ENCODE measurements at places on chromosomes 5 and 9.

GRCh38 chr5:72541501-72542225 lies 34.5 kb upstream of the ZNF366 start:
- no peak for DNase-seq

- no peak for DNase-seq
Observed at GRCh38 chr5:113273948-113274347, 160.8 kb downstream of the TSSK1B start.

GRCh38 chr5:116578676-116579075 lies 4.1 kb upstream of the SEMA6A start:
- DNase-seq, result no peak

GRCh38 chr5:115325296-115325959 lies 29.0 kb upstream of the CCDC112 start:
- no peak for DNase-seq

GRCh38 chr9:28053096-28053777 lies 480.0 kb upstream of the C9orf72 start:
- DNase-seq, result no peak

DNA sequence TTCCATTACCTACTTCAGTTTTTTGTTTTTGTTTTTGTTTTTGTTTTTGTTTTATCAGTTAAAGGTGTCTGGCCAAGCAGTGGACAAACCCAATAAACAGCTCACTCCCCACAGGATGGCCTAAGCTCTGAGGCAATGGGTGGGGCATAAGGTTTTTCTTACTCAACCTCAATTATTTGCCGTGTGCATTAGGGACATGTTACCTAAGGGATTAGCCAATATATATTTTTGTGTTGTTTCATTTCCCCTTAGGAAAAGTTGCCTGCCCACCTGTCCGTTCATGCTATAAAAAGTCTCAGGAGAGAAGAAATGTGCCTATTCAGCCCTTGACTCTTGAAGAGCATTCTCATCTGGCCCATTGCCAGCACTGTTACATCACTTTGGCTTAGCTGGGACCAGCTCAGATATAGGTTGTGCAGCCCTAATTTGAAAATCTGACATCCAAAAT lies 7.3 kb downstream of the SH3RF2 start:
- no peak for DNase-seq

GRCh38 chr9:68878450-68878849 lies 135.5 kb downstream of the PRKACG start:
- no peak for DNase-seq

- DNase-seq, result no peak
Observed at GRCh38 chr5:78779771-78780616, 131.4 kb upstream of the LHFPL2 start.

GRCh38 chr5:76341651-76342334 lies 61.3 kb upstream of the IQGAP2 start:
- DNase-seq, result no peak

DNA sequence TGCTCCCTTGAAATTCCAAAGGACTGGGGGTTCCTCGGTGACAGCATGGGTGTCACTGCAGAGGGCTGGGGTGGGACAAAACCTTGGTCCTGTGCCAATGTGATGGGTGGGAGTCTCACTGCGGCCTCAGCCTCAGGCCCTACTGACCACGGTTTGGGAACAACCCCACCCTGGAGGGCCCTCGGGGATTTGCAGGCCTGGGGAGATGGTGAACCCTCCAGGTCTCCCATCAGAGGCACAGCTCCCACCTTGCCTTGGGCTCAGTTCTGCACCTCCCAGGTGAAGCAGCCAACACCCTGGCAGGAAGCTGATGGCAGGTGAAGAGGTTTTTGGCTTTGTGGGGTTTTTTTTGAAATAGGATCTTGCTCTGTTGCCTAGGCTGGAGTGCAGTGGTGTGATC lies 286.8 kb downstream of the PBX3 start:
- DNase-seq, result no peak

GRCh38 chr9:129254566-129255287 lies 76.7 kb upstream of the IER5L start:
- DNase-seq, result no peak

DNA sequence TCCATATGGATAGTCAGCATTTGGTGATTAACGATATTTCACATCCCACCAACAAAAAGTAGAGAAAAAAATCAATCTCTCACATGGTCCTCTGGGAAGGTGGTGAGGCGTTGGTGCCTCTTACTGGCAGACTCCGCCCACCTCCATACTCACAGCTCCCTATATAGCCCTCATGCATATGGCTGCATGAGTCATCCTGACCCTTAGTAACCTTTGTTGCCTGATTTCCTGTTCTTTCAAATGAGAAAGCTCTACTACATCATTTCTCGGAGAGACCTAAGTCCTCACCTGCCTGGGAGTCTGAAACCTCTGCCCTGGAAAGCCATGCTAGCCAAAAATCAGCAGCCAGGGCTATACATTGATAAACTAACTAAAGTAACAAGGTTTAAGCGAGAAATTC lies 33.3 kb upstream of the ABCA1 start:
- peak; percentile 3 for DNase-seq

- DNase-seq, result no peak
Observed at GRCh38 chr5:151620461-151620840, 29.3 kb upstream of the FAT2 start.

DNA sequence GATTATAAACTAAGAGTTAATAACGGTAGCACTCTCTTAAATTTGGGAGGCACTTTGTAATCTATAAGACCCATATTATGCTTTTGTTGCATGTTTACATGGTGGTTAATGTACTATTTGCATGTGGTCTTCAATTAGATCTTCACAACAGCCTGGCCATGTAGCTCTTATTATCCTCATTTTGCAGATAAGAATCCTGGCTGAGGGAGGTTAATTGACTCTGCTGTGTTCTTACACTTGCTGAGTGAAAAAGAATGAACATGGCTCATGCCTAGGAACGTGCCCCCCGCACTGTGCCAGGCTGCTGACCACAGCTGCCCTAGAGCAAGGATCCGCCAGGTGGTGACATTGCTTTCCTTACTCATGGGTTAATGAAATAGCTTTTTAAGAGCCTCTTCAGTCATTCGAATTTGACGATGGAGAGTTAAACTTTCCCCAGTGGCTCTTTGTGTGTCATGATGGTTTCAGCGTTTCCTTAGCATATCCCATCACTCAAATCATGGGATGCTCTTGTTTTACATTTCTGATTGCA lies 97.9 kb downstream of the CDH6 start:
- DNase-seq, result no peak

DNA sequence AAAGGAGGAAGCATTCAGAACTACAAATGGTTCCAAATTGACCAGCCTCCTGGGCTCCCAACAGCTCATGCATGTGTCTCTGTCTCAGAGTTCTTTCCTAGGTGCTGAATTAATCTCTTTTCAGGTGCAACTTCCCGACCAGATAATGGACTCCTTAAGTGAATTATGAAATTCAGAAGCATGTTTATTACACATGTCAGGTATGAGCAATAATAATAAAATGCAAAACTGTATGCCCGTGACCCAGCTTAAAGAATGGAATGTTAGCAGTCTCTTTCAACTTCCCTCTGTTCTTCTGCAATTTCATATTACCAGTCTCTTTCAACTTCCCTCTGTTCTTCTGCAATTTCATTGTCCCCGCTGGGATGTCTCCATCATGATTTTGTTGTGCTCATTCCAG lies 60.4 kb downstream of the FBXL7 start:
- DNase-seq, result no peak

GRCh38 chr9:35967042-35967441 lies 9.1 kb upstream of the OR2S2 start:
- DNase-seq, result no peak

GRCh38 chr5:6900247-6901227 lies 187.3 kb downstream of the TENT4A start:
- DNase-seq, result no peak

DNA sequence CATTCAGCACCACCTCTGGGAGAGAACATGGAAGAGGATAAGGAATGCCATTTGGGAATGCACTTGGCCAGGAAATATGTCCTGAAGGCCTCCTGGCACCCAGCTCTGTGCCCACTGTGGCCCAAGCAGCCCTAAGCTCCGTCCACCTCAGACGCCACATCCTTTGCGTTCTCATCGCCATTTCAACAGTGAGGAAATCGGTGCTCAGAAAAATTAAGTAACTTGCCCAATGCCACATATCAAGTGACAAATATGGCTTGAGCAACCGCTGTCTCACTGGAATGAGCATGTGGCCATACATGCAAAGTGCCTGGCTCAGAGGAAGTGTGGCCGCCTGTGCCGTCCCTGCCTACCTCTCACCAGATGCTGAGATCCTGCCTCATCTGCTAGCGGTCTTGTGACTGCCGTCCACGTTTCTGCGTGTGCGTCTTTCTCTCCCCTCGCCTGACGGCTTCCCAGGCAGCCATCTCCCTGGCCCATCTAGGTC lies 984 bp upstream of the DOK3 start:
- no peak for DNase-seq

- peak; percentile 50 for DNase-seq
Observed at GRCh38 chr5:79857714-79858409, 133.2 kb downstream of the MTX3 start.

DNA sequence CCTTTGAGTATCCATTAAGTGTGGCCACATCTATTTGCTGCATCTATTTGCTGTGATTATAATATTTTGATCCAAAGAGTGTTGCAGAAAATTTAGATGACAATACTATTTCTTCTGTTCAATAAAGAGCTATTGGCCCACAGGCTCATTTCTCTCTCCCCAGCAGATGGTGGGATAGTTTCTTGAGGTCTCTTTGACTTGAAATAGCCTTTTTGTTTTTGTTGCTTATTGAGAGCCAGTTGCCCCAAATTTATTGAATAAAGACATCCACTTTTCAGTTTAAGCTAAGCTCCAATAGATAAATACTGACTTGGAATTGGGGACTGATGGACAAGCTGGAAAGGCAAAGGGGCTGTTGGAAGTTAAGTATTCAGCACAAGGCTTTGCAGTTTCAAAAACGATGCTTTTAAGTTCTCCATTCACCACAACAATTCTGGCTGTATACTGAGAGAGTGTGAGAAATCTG lies 290.1 kb upstream of the MPDZ start:
- no peak for DNase-seq

- DNase-seq, result no peak
Observed at GRCh38 chr5:160486573-160486972, 64.9 kb downstream of the PTTG1 start.

DNA sequence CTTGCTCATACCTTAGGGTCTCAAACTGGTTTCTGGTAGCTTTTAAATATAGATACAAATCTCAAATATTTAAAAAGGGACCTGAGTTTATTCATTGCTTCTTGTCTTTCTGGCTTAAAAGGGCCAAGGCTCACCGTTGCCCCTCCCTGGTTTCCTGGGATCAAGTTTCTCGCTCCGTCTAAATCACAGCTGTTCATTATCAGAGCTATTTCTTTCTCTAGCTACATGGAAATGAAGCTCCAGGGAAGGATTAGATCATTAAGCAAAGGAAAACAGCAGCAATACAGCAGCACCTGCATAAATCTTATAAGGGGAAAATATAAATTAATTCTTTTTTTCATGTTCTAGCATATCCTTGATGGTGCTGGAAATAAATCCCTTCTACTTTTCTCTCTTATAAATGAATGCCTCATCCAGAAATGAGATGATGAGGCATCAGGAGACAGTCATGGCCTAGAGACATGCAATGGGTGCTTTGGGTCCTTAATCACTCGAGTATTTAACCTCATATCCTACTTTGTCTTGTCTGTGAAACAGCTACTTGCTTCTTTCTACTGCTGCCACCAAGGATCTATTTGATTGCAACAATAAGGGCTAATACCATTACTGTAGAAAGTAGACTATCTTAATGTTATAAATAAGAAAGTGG lies 320.1 kb downstream of the TRPM3 start:
- DNase-seq, result no peak

DNA sequence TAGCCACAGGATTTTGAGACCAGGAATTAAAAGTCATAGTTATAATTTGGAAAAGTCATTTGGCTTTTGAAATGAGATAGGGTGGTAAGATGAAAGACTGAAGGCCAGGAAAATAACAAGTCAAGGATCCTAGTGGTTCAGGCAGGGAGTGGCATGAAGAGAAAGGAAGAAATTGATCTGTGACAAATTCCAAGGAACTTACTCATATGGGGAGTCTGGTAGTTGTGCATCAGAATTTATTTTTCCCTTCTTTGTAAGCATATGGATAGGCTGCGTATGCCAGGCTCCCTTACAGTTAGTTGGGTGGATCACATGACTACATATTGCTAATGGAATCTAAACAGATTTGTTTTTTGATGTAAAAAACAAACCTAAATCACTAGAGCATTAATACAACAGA lies 21.0 kb downstream of the ISL1 start:
- no peak for DNase-seq

- DNase-seq, result no peak
Observed at GRCh38 chr5:149615976-149616375, 34.7 kb downstream of the ARHGEF37 start.

DNA sequence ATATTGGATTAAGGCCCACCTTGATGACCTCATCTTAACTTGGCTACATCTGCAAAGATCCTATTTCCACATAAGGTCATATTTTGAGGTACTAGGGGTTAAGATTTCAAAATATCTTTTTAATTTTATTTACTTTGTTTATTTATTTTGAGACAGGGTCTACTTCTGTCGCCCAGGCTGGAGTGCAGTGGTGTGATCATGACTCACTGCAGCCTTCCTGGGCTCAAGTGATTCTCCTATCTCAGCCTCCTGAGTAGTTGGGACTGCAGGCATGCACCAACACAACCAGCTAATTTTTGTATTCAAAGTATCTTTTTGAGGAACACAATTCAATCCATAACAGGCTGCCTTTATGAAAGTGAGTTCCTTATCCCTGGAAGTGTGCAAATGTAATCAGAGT lies 212.3 kb downstream of the PALM2AKAP2 start:
- no peak for DNase-seq

DNA sequence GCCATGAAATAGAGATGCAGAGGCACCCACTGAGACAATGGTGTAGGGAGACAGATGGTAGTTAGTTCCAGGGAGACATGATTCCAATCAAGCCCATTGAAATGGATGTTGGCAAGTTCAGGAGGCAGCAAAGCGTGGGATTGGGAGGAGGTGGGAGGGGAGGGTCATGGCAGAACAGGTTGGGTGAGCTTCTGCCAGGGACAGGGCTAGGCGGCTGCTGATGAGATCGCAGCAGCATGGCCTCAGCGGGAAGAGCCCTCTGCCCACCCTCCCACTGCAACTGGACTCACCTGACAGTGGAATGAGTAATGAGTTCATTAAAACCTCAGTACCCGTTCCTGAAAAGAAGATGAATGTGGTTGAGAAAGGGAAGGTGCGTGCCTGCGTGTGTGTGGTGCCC lies 418.2 kb downstream of the CDK5RAP2 start:
- no peak for DNase-seq

DNA sequence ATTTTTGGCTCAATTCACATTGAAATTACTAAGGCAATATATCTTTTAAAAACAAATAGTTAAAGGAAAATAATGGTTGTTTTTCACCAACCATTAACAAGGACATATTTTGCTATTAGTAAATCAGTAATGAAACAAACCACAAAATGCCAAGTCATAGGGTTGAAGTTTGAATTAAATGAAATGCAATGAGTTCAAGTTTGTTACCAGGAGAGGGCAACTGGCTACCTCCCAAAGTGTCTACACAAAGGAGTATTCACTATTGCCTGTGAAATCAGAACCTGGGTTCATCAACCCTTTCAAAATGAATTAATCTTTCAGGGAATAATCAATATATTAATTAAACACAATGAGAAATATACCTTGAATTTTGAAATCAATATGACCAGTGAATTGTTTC lies 138.4 kb upstream of the DMRTA1 start:
- DNase-seq, result no peak

- DNase-seq, result no peak
Observed at GRCh38 chr9:101487443-101487840, 46.2 kb upstream of the RNF20 start.
